ENCODE measurements at places on chromosomes 4 and X.
A peak's percentile ranks its signal among the peaks of the same experiment; 100 is the strongest.

DNA sequence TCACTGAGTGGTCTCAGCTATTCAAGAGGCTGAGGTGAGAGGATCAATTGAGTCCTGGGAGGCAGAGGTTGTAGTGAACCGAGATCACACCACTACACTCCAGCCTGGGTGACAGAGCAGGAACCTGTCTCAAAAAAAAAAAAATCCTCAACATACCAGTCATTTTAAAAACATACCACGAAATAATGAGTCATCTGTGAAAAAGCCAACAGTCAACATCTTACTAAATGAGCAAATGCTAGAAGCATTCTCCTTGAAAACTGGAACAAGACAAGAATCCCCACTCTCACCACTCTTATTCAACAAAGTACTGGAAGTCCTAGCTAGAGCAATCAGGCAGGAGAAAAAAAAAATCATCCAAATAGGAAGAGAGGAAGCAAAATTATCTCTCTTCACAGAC, 104.0 kb upstream of the ARHGEF9 start:
- DNase-seq: no peak

DNA sequence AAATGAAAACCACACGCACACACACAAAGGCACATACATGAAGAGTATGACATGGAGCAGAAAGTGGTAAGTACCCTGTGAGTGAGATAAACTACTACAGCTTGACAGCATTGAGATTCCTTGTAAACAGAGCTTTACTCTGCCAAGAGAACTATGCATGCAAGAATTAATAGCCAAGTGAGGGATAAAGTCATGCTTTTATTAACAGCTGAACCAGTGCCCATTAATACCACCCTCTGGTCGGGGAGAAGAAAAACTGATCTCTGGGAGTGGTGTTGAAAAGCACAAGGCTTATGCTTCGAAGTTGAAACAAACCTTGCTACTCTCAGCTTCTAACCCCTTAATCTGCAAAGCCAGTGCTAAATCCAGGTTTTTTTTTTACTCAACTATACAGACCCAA, 95.9 kb upstream of the C1QTNF7 start:
- DNase-seq: peak; percentile 62

- no peak for DNase-seq
Measured at GRCh38 chr4:81997313-81997712, 376.5 kb downstream of the HNRNPD start.

GRCh38 chrX:75084757-75085156, 71.3 kb downstream of the ABCB7 start:
- no peak for DNase-seq

DNA sequence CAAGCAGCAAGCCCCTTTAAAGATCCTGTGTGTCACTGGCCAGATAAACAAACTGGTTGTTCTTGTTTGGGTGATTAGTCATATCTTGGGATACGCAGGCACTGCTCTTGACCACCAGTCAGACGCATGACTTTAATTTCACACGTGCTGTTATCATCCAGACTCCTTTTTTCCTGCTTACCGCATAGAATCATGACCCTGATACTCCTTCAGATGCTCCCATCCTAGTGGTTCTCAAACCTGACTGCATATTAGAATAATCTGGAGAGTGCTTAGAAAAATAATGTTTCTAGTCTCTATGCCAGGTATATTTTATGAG, 78.8 kb downstream of the CLDN22 start:
- DNase-seq: no peak

GRCh38 chr4:104942990-104943743, 203.5 kb upstream of the TET2 start:
- DNase-seq: no peak

DNA sequence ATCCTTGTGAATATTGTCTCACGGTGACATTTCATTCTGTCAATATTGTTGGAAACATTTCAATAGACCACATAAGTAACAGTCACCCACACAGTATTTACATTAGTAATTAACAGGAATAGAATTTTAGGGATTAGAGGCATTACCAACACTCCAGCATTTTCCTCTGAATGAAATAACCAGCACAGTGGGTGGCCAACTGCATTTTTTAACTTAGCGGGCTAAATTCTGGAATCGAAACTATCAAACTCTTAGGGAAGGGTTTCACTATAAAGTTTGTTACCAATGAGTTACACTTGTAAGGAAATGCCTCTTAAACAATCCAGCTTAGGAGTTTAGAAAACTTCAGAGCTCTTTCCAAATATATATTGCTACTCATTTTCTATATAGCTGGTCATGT, 403.0 kb downstream of the ADGRL3 start:
- no peak for DNase-seq

GRCh38 chrX:8504451-8504850, 39.8 kb downstream of the VCX3B start:
- DNase-seq: no peak

DNA sequence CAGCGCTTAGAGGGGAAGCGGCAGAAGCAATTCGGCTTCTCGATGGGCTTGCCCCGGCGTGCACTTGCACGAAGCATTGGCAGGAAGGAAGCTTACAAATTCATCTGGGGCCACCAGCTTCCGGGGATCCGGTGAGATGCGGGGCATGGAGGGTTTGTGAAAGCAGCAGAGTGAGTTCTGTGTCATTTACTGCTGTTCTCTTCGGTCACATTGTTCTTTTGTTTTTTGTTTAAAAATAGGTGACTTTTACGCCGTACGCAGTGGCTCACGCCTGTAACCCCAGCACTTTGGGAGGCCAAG, 47.0 kb downstream of the ASMT start:
- no peak for DNase-seq

DNA sequence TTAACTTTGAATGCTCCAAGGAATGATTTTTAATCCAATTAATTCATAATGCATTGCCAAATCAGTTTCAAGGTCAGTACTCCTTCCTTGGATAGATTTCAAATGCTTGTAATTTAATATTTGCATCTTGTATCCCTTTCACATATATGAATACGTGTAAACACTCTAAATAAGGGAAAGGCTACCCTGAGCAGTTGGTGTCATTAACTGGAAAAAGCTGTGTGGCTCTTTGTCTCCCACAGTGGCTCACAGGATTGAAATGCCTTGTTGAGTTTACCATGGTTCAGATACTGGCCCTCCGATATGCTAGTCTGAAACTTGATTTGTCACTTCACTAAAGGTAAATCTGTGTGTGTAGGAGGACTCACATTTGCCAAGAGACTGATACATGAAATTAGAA, 16.7 kb upstream of the ACOT9 start:
- DNase-seq: no peak

DNA sequence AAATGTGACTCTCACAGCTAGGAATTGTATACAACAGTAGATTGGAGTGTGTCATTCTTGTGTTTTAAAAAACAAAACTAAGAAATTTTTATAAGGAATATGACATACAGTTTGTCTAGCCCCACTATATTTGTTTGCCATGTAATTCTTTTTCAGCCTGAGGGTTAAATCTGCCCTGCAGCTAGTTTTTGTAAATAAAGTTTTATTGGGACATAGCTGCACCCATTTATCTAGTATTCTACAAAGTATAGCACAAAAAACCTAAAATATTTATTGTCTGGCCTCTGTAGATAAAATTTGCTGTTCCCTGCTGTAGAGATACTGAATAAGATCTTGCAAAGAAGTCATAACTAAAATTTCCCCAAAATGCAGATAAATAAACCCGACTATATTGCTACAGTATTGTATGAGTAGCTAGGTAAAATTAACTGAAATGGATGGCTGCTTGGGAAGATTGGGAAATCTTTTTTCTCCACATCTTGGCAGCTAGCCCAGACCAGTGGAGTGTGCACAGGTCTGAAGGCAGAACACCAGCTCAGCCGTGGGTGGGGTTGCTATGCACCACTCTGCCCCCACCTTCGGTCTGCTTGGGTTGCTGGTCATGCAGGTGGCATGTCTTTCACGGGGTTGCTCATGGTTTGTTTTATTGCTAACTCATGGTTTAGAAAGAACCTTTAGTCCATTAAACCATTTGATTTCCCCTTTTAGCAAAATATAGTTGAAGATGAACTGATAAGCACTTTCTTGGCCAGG, 127.9 kb downstream of the KLHL8 start:
- DNase-seq: no peak

DNA sequence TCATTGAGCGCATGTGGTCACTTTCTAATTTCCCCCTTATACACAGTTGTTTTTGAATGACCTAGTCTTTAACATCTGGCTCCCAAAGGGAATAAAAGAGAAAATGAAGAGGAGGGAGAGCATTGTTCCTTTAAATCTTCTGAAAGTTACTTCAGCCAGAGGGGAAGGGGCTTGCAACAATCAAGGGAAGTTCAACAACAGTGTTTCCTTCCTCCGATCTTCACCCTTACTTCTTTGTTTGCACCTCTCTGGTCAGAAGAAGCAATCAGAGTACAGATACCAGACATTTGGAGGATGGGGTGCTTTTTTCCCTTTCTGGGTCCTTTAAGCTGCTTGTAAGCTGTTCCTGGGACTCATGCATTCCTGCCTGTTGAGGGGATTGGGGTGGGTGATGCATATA, 125.4 kb downstream of the TBC1D19 start:
- no peak for DNase-seq

DNA sequence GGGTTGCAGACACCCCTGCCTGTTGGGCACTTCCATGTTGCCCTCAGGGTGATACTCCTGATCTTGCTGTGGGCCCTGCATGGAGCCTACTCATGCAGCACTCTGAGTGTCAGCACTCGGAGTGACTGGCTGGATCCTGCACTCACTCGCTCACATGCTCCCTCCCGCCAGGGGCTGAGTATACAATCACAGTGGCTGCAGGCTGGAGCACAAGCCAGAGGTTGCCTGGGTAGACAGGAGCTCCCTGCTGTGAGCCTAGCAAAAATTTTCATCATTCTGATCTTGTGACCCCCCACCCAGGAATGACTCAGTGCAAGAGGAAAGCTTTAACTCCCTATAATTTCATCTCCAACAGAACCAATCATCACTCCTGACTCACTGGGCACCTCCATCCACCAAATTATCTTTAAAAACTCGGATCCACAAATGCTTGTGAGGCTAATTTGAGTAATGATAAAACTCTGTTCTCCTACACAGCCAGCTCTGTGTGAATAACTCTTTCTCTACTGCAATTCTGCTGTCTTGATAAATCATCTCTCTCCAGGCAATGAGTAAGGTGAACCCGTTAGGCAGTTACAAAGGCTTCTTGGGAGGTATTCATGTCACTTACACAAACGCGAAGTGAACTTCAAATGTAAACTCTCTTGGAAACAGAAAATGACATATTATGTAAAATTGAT, 1180.8 kb upstream of the PABPC4L start:
- no peak for DNase-seq

- no peak for DNase-seq
Measured at GRCh38 chr4:127355743-127356142, 277.0 kb upstream of the INTU start.

DNA sequence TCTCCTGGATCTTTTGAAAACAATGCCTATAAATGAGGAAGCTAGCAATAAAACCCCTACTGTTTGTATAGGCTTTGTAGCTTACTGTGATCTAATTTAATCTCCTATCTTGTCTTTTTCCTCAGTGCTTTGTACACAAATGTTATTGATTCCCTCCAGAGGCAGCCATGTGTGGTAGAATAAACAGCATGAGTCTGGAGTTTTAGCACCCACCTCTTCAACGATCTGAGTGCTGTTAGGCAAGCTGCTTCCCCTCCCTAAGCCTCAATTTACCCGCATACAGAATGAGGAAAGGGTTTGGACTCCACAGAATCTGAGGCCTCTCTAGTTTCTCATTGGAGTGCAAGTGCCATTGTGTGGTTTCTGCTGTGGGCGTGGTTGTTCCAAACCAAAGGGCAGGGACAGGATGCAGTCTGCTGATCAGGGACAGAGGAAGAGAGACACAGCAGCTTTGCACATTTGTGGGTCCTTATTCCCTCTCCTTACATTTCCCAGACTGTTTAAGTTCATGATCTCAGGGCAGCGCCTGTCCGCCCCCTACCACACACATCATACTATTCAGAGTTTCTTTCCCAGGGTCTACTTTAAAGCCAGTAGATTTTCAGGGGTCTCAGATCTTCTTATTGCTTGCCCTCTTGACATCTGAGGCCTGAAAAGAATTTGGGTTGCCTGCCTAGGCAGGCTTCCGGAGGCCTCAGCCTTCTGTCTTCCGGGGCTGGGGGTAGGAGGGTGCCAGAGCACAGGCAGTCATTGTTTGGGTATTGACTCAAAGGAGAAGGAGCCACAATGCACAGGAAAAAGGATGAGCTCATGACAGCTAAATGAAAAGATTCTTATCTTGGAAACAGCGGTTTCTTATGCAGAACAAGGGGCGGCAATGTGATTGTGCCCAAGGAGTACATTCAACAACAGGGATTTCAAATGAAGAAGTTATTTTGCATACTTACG, 114.9 kb upstream of the TEX13D start:
- peak; percentile 5 for DNase-seq

DNA sequence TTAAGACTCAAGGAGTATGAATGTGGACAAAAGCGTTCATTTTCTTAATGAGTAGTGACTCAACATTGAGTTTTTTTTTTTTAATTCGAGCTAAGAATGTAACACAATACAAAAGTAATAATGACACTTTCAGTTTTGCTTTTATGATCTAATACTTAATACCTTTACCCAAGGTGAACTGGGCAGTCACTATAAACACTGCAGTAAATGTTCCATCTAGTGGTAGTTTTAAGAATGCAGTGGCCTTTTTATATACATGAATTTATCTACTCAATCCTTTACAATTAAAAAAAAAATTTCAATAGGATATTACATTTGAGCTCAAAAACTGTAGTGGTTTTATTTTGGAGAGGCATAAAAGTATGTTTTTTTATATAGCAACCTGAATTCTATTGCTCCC, 33.9 kb downstream of the PDK3 start:
- no peak for DNase-seq

DNA sequence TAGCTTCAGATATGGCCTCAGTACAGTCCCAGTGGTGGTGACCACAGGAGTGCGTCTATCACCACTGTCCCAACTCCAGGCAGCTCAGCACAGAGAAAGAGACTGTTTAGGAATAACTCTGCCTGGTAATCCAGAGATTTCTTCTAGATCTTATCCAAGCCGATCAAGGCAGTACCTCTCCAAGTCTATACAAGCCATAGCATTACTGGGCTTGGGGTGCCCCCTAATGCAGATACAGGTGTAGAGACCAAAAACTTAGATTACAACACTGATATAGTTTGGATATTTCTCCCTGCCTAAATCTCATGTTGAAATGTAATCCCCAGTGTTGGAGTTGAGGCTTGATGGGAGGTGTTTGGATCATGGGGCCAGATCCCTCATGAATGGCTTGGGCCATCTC, 100.9 kb downstream of the PTCHD1 start:
- no peak for DNase-seq

GRCh38 chr4:93221771-93222170, 606.8 kb upstream of the ATOH1 start:
- no peak for DNase-seq

Data from skin of body (tissue), 3 donors.